ENCODE measurements at places on chromosomes 12 and 14.

DNA sequence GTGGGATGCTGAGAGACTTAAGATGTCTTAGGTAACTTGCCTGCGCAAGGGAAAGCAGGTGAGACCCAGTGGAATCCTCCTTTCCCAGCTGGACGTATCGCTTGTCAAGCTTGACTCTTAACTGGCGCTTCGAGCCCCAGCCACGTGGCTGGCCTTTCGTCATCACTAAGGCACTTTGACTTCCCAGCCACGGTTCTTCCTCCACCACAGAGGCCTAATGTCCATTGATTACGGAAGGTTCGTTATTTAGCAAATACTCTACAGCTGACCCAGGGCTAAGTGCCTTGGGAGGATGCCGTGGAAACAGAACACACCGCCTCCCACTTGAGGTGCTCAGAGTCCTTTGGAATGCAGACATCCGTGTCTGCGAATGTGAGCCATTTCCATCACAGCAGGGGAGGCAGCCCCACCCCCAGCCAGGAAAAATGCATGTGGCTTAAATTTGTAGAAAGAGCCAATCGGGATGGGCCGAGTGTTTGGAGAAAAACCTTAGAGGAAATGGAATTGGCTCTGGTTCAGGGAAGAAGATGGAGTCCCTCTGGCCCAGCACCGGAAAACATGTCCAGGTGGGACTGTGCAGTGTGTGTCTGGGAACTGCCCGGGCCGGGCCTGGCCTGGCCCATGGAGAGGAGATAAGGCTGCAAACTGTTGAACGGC is 115.7 kb downstream of the PLXNC1 start:
- no peak for DNase-seq

GRCh38 chr12:62912644-62913043 is 22.3 kb downstream of the PPM1H start:
- no peak for DNase-seq

DNA sequence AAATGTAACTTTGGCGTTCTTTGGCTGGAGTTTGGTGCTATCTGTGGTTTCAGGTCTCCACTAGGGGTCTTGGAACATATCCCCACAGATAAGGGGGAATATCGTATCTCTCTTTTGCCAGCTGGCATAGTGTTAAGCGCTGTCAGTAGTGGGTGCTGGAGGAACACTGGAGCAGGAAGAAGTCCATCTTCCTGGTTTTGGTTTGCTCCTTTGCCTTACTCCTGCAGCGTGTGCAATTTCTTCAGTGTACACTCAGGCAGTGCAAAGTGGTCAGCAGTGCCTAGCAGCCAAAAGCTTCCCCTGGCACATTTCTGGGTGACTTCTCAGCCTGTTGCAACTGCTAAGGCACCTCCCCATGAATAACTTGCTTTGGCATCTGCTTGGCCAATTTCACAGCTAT is 11.7 kb upstream of the RIPK3 start:
- DNase-seq, result no peak

DNA sequence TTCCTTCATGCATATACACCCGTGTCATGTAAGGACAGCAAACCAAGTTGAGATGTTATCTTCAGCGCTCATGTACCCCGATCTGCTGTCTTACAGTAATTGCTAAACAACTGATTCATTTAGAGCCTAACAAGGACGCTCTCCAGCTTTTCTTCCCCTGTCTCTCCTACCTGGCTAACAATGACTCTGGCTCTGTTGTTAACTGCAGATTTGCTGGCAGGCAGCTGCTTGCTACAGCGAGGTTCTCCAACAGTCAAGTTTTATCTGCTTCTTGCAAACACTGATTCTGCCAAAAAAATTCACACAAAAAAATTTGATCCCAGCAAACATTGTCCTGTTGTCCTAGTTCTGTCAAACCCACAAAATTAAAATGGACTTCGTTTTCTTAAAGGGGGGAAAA is 101.6 kb downstream of the OTX2 start:
- no peak for DNase-seq

- no peak for DNase-seq
Measured at GRCh38 chr12:71187379-71187778, 29.6 kb upstream of the TSPAN8 start.

- DNase-seq, result no peak
Measured at GRCh38 chr12:79559591-79559990, 131.2 kb downstream of the PAWR start.

GRCh38 chr12:67077617-67078016 is 191.5 kb upstream of the CAND1 start:
- no peak for DNase-seq

DNA sequence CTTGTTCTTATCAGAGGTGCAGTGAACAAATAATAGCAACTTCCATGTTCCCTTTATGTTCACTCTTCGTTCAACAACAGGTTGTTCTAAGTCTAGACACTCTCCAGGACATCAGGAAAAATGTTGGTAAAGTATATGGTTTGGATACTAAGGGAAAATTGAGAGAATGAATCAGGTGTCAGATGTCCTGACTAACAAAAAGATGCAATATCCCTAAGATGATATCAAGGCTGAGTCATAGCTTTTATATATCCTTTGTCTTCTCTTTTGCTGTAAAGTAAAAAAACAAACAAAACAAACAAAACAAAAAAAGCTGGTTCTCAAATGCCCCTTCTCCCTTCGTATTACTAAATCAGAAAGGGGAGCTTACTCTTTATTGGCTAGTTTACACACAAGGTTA is 11.1 kb downstream of the GLIPR1L1 start:
- no peak for DNase-seq

- DNase-seq, result no peak
Measured at GRCh38 chr14:21104448-21105060, 3.7 kb downstream of the TMEM253 start.

GRCh38 chr14:55348766-55349453 is 62.7 kb downstream of the ATG14 start:
- no peak for DNase-seq
